Activated naive CD4-positive, alpha-beta T cell treated with anti-CD3 and anti-CD28 coated beads for 36 hours (primary cell): ENCODE measurements at places on chromosomes 7 and 10. TPM values are rescaled to one million over a fixed set of nuclear protein-coding genes. Genes with fewer than 3 reads are reported as not detected.

Gene UPK3B
- total RNA-seq = 0.52 TPM

DNA sequence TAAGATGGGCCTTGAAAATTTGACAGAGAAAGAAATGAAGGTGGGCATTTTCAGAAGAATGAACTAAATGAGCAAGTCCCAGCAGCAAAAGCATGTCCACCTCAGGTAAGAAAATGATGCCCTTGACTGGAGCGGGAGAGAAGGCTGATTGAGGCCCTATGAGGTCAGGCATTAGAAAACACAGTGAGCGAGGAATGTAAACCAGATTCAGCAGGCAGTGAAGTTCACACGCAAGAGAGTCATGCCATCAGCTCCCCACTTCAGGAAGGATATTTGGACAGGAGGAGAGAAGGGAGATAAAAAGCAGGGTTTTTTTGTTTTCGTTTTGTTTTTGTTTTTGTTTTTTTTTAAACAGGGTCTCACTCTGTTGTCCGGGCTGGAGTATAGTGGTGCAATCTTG, 166.4 kb downstream of the PPP1R17 start:
- H3K4me3 ChIP-seq = no peak overlapping the region
- DNase-seq = no peak
- no peak overlapping the region for H3K27ac ChIP-seq
- H3K36me3 ChIP-seq = no peaks in the 10 kb centered on the region
- H3K27me3 ChIP-seq = no peaks in the 10 kb centered on the region
- H3K4me1 ChIP-seq = no peaks in the 10 kb centered on the region

GRCh38 chr7:32496052-32496813, 944 bp downstream of the AVL9 start:
- H3K4me1 ChIP-seq = peaks cover 40% of the 10 kb centered on the region
- peak overlapping the region; percentile 92 for H3K27ac ChIP-seq

GRCh38 chr10:113752553-113752952, 1.1 kb downstream of the PLEKHS1 start:
- peaks cover 8% of the 10 kb centered on the region for H3K27me3 ChIP-seq
- no peak for DNase-seq
- H3K36me3 ChIP-seq = no peaks in the 10 kb centered on the region
- H3K27ac ChIP-seq = no peak overlapping the region

Gene SFMBT2
- total RNA-seq = 21.5 TPM

DNA sequence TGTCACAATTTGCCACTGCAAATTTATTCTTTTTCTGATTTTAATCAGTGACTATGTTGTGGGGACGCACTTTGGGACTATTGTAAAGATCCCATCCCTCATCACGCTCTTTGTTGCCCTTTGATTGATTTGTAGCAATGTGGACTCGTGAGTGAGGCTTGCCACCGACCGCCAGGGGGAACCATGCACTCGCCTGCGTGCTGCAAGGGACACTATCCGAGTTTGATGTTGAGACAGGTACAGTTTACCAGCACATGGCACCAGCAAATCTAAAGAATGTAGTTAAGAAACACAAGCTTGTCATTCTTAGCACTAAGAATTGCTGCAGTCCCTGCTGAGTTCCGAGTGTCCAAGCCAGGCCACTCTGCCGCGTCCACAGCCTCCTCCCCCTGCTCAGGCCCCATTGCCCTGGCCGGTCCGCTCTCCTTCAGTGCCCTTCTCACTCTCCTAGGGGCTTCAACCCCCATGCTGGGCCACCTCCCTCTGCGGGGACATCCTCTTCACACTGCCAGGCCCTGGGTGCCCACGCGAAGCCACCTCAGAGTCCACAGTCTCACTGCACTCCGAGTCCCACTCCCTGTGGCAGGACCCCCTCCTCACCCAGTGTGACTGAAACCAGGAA, 2.0 kb upstream of the SFTPA2 start:
- H3K4me1 ChIP-seq = peaks cover 6% of the 10 kb centered on the region
- H3K27ac ChIP-seq = no peak overlapping the region

Gene RPEL1
- total RNA-seq = not detected

Gene TMEM213
- not detected for total RNA-seq

DNA sequence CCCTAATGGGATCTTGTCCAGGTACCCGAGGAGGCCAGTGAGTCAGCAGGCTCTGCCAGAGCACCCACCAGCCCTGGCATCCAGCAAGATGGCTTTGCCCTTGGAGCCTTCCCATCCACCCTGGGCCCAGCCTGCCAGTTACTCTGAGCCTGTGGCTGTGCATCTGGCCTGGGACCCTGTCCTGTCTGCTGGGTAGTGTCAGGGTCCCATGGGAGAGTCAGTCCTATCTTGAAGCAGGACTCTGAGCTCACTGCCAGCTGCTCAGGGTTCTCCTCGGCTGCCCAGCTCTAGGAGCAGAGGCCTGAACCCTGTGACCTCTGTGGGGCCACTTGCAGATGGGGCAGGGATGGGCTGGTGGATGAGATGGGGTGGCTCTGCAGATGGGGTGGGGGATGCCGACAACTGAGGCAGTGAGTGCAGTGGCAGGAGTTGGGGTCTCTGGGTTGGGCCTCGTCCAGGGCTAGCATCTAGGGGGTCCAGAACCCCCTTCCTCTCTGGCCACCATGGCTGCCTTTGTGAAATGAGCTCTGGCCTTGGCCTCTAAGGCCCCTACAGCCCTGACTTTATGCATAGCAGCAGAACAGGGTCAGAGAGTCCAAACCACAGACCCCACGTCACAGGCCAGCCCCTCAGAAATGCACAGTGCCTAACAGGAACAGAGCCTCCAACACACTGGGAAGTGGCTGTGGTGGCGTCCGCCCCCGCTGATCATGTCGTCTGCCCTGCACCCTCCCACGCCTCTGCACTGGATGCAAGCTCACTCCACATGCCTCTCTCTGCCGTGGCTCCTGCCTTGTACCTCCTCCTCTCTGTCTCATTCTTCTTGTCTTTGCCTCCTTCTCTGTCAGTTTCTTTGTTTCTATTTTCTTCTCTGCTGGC, 88.1 kb upstream of the RET start:
- no peaks in the 10 kb centered on the region for H3K36me3 ChIP-seq
- no peaks in the 10 kb centered on the region for H3K27me3 ChIP-seq
- H3K4me3 ChIP-seq = no peak overlapping the region
- H3K27ac ChIP-seq = no peak overlapping the region

GRCh38 chr7:18590744-18591340, 95.3 kb downstream of the HDAC9 start:
- H3K4me3 ChIP-seq = no peak overlapping the region
- H3K27me3 ChIP-seq = no peaks in the 10 kb centered on the region
- no peak for DNase-seq
- H3K4me1 ChIP-seq = no peaks in the 10 kb centered on the region

Gene DGKI
- total RNA-seq = 2.0 TPM

Gene MACC1
- 0.05 TPM for total RNA-seq

Gene FZD8
- total RNA-seq = 0.19 TPM
